ENCODE measurements at places on chromosomes 3 and 15. TPM values are rescaled to one million over a fixed set of nuclear protein-coding genes. Genes with fewer than 3 reads are reported as not detected.
A peak's percentile ranks its signal among the peaks of the same experiment; 100 is the strongest.

DNA sequence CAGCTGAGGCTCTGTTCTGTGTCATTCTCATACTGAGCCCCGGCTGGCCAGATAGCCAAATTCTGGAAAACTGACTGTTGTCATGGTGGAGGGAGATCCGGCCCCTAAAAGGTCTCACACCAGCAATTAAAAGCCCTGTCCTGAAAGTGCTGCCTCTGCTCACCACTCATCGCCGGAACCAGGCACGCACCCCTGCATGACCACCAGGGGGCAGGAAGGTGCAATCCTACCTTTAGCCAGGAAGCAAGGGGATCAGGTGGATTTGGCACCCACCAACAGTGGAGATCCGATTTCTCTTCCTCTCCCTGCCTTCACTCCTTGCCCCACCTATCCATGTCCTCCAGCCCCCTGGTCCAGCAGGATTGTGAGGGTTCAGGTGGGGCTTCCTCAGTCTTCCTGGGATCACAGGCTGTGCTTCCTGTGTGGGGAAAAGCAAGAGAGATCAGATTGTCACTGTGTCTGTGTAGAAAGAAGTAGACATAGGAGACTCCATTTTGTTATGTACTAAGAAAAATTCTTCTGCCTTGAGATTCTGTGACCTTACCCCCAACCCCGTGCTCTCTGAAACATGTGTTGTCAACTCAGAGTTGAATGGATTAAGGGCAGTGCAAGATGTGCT lies 16.1 kb upstream of the CACNA2D2 start:
- DNase-seq, result peak; percentile 33

DNA sequence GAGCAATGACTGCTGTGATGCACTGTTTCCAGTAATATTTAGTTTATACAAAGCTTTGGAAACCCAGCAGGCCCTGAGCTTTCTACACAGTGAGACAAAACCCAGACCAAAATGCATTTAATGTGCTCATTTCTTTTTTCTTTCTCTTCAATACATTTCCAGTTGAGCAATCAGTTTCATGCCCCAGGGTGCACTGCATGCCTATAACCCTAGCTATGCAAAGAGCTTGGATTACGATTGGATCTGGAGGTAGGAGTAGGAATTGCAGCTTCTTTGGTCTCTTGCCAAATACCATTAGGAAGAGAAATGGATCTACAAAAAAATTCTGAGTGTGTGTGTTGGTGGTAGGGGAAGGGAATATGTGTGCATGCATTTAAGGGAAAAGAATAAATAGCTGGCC lies 1001.4 kb downstream of the SQOR start:
- DNase-seq, result no peak

Gene ZPLD1
- total RNA-seq, result not detected

DNA sequence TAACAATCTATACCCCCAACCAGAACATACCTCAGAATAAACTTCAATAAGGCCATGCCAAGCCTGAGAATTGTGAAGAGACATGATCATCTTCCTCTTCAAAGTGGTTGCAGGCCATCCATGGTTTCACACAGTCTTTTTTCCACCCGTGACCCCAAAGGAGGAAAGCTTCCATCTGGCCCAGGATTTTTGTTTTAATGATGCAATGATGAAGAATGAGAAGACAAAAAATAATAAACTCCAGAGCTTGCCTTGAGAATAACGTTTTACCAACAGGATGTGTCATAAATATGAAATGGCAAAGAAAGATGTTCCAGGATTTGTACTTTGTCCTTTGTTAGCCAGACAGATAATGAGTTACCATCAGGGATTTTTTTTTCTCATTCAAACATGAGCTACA lies 201.9 kb downstream of the WNT5A start:
- DNase-seq, result no peak

Gene HAUS2
- 54.6 TPM for total RNA-seq

Gene FAM43A
- total RNA-seq, result 5.3 TPM

Gene PHC3
- total RNA-seq, result 55.2 TPM

- no peak for DNase-seq
Measured at GRCh38 chr3:147645761-147646160, 236.6 kb downstream of the ZIC1 start.

DNA sequence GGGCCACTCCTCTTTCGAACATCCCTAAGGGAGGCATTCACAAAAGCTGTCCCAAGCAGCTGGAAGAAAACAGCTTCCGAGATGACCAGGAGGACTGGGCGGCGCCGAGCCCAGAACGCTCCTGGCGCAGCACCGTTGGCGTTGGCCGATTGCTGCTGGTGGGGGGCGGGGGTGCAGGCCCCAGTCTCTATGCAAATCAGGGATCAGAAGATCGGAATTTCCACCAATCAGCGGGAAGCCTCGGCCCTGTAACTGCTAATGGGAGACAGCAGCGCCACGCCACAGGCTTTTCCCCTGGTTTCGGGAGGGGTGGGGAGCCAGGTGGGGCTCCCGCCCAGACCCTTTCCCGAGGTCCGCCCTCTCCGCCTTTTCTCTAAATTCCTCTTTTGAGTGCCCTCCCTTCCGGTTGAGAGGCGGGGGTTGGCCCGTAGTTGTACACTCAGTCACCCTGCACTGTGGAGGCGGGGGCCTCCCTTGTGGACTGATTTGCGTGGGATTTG lies 27.0 kb downstream of the HMCES start:
- peak; percentile 6 for DNase-seq

DNA sequence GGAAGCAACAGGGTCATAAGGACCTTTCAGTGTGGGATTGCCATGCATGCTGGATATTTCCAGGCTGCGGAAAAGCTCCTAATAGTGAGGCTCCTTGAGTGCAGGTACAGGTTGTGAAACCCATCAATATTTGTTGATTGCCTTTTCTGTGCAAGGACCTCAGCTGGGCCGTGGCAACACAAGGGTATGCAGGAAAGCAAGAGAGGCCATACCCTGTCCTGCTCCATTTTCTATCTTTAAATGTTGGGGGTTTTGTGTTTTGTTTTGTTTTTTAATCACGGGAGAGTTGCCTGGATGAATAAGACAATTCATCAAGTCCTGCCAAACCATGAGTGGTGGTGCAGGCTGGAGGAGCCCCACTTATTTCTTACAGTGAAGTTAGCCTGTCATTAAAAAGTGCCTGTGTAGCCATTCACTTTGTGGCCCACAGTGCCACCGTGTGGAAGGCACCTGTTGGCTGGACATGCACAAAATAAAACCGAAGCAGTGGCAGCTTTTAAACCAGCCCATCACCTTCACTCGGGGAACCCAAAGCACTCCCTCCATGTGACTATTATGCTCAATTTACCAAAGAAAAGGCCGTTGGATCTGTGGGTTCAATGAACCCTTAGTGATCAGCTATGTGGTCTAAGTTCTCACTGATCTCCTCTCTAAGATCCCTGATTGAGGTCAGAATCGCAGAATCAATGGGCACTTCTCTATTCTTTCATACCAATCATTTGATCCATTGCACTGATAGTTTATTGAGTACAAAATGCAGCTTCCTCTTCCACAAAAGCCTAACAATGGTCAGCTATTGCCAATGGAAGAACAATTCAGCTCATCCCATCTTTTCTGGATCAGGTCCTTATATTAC lies 42.2 kb downstream of the CLDN18 start:
- DNase-seq, result no peak

Gene CCR8
- not detected for total RNA-seq

- no peak for DNase-seq
Measured at GRCh38 chr15:87877114-87877810, 379.3 kb downstream of the NTRK3 start.

DNA sequence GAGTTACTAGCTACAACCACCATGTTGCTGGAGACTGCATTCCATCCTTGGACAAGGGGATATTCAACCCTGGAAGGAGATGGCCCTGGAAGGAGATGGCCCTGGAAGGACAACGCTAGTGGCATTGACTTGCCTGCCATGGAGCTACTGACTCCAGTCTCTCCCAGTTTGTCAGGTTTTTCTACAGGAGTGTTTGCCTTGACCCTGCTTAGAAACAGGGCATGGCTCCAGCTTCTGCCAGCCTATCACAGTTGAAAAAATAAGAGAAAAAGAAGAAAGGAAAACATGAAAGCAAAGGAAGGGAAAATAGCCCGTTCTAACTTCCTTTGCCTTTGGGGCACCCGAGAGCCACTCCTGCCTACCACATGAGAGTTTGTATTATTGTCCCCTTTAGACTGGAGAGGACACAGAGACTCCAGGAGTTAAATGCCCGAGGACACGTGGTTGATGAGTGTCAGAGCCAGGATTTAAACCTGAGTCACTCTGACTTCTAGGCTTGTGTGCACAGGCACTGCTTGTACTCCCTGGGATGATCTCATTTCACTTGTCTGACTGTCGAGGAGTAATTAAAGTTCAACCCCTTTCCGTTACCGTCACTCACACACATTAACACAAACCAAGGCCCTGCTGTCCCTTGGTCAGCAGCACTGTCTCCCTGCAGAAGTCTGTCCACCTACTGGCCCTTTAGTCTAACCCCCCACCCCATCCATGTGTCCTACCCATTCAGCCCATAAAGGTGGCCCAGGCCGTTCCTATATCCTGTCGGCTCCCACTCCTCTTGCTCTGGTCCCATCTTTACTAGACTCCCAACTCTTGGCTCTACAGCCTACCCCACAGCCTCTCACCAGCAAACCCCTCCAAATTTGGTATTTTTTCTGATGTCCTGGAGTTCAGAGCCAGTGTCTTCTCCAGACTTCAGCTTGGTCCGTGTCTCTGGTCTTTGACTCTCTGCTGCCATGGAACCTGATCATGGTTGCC lies 46.1 kb downstream of the C2CD4A start:
- DNase-seq, result no peak

GRCh38 chr15:38072348-38073177 lies 138.1 kb downstream of the TMCO5A start:
- peak; percentile 85 for DNase-seq

- DNase-seq, result no peak
Measured at GRCh38 chr3:39671116-39671515, 138.3 kb upstream of the MYRIP start.

Gene HESX1
- 0.47 TPM for total RNA-seq

DNA sequence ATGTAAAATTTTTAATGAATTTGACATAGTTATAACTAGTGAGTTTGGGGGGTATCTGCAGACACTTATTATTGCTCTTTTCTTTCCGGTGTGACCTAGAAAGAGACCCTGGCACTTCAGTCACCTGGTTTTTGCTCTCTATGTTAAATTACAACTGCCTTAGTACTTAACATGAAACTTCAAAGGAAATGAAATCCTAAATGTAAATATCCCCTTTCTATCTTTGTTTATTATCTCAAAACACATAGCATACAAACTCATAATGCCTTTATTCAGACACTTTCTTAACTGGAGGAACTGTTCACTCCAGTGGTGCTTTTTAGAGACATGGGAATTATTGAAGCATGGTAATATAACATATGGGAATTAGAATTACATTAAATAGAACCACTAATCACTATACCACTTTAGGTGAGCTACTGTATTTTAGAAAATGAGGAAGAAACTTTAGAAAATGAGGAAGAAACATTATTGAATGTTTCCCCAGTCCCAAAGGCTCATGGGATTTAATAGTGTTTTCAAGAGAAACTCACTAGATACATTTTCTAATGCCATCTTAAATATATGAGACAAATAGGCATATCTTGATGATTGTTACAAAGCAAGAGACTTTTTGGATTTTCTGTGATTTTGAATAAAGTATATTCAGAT lies 119.5 kb upstream of the MLF1 start:
- DNase-seq, result no peak

- DNase-seq, result no peak
Measured at GRCh38 chr15:49418811-49419210, 4.2 kb upstream of the FGF7 start.

DNA sequence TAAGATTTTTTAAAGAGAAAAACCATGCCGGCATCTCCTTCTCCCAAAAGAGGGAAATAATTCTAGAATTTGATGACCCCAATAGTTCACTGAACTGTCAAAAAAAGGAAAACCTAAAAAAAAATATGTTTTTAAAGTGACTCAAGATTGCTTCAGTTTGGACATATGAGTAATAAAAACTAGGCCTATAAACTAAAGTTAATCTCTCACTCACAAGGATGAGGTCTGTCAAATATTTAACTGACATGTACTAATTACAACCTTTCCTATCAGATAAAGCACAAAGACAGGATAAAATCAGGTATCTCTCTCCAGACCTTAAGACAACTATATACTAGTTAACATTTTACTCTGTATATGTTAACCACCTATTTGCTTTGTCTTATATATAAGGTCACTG lies 231.9 kb downstream of the NSUN3 start:
- no peak for DNase-seq

- no peak for DNase-seq
Measured at GRCh38 chr3:31288641-31289100, 244.1 kb upstream of the STT3B start.

- DNase-seq, result no peak
Measured at GRCh38 chr15:59830098-59830497, 141.0 kb upstream of the BNIP2 start.

GRCh38 chr3:193996221-193996620 lies 139.7 kb upstream of the HES1 start:
- DNase-seq, result no peak

Gene GP9
- total RNA-seq, result not detected

Gene EPHB3
- total RNA-seq, result 3.9 TPM

Gene EIF1B
- total RNA-seq, result 55.4 TPM

Gene AADACL2
- not detected for total RNA-seq

- no peak for DNase-seq
Measured at GRCh38 chr3:120449701-120450599, 842 bp downstream of the FSTL1 start.

DNA sequence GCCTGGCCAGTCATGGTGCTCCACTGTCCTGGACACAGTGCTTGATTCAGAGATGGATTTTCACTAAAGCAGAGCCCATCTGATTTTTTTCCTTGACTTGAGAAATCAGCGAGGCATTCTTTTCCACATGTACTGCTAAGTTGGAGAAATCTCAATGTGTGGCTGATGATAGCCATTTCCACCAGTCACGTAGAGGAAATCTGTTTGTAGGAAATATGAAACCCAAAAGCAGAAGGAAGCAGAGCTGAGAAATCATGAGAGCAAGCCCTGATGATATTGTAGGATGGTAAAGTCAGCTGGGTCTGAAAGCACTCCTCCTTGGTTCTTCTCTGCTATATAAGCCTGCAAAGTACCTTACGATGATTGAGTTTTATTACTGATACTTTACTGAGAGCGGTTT lies 1233.4 kb downstream of the ROBO2 start:
- no peak for DNase-seq

DNA sequence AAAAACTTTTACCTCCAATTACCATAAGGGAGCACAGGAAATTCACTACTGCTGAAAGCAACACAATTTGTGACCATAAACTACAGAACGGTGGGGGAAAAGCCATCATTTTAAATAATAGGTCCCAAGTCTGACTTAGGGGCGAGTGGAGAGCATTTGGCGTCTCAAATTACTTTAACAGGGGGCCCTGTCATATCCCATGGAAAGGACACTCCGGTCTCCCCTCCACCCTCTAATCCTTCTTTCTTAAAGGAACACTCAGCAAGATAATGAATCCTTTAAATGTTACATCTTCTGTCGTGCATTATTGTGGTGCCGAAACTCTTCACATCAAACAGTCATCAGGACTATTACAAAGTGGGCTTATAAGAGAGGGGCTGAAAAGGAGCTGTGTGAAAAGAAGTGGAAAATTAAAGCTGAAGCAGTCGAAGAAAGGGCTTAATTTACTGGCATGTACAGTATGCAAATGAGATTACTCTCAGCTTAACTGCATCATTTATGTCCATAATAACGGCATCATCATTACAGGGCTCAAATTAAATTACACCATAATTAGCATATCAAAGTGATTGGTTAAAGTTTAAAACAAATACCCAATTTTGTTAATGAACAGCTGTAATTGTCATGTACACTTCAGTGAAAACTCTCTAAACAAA lies 342.2 kb downstream of the FOXP1 start:
- no peak for DNase-seq
